Head of caudate nucleus (tissue), 42 donors: ENCODE measurements at places on chromosomes 6 and 20.

DNA sequence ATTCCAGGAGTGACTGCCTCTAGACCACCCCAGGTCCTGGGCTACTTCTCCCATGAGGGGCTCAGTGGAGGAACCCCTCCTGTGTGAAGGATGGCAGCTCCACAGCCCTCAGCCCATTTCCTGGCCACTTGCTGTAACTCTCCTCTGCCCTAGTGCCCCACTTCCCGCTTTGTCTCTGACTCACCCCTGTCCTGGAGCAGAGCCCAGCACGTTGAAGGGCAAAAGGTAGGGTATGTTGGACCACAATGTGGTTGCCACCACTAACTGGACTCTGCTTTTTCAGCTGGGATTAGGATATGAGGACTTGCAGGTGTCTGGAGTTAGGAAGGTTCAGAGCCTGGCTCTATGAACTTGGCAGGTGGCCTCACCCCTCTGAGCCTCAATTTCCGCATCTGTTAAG, 2.4 kb downstream of the MYBL2 start:
- DNase-seq, result no peak

- DNase-seq, result no peak
Measured at GRCh38 chr6:92069781-92070180, 1349.6 kb downstream of the EPHA7 start.

GRCh38 chr20:22924949-22925612, 110.0 kb upstream of the SSTR4 start:
- no peak for DNase-seq

- DNase-seq, result no peak
Measured at GRCh38 chr20:46621492-46621891, 29.8 kb downstream of the SLC13A3 start.
